NCI-H2029 treated with DMSO at 0.1 percent for 48 hours (cell line): ENCODE measurements at places on chromosomes 5 and 9.

- no peak for DNase-seq
Observed at GRCh38 chr9:25573281-25573680, 105.0 kb downstream of the TUSC1 start.

- DNase-seq = no peak
Observed at GRCh38 chr5:72470826-72471225, 36.4 kb downstream of the ZNF366 start.

- no peak for DNase-seq
Observed at GRCh38 chr9:734831-735511, 106.5 kb upstream of the DMRT1 start.

DNA sequence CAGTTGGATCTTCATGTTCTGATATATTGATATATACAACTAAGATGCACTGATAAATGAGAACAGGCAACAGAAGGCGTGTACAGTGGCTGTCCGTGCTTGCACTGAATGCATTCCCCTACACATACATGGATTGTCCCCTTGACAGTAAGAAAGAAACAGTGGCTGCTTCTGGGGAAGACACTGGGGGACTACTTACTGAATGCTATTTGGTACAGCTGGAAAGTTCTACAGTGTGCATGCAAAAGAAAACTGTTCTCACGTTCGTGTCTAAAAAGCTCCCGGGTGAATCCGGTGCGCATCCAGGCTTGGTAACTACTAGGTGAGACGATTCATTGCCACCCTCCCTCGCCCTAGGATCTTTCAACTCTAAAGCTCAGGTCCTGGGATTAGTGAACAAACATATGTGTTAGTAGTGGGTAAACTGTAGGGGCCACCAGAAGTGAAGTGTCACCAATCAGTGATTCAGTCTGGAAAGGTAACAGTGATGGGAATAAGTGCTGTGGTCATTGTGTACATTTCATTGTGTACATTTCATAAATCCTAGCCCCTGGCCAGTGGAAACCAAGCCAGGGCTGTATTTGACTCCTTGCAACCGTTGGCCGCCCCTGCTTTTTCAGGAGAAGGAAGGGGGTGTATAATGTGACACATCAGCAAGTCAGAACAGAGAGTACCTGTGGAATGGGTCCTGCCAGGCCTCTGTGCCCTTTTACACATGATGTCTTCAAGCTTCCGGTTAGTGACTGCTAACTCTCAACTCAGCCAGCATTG lies 46.3 kb upstream of the BOD1 start:
- DNase-seq = no peak

- no peak for DNase-seq
Observed at GRCh38 chr5:168637281-168637680, 58.1 kb upstream of the PANK3 start.

DNA sequence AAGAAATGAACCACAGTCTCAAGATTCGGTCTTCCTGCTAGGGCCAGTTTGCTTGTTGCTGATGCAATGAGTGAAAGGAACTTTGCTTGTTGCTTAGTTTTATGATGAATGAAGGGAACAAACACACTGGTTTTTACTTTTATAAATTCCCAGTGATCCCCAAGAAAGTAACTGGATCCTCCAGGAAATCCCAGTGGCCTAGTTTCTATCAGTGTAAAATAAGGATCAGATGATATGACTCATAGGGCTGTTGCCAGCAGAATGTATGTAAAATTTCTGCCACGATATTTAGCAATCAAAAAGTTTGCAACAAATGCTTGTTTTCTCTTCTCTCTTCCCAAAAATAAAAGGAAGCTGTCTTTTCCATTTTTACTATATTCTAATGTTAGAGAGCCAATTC lies 160.1 kb upstream of the CDKN2B start:
- no peak for DNase-seq

- no peak for DNase-seq
Observed at GRCh38 chr9:69179037-69179436, 5.0 kb downstream of the TJP2 start.

DNA sequence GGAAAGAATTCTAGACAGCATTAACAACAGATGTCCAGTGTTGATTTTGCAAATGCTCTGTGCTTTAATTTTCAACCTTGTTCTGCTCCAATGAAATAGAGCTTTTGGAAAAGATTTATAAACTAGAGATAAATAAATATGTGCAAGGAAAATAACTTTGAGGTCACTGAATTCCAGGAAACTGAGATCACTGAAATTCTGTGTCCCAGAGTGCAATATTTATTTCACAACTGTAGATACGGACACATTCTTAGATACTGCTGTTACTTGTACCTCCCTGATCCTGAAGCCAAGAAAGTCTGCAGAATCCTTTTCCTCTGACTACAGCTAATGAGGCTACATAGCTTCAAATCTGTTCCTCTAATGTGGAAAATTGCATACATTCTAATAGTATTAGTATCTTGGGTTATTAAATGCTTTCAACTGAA lies 222.9 kb downstream of the DOCK8 start:
- DNase-seq = no peak

- no peak for DNase-seq
Observed at GRCh38 chr5:174751154-174752000, 27.0 kb downstream of the MSX2 start.

GRCh38 chr5:30347858-30348257 lies 845.6 kb upstream of the CDH6 start:
- DNase-seq = no peak

GRCh38 chr9:96441798-96442445 lies 8.0 kb upstream of the HABP4 start:
- peak; percentile 69 for DNase-seq

- no peak for DNase-seq
Observed at GRCh38 chr5:55258339-55258738, 24.9 kb upstream of the CCNO start.

- no peak for DNase-seq
Observed at GRCh38 chr5:76728965-76729364, 13.0 kb downstream of the F2R start.

DNA sequence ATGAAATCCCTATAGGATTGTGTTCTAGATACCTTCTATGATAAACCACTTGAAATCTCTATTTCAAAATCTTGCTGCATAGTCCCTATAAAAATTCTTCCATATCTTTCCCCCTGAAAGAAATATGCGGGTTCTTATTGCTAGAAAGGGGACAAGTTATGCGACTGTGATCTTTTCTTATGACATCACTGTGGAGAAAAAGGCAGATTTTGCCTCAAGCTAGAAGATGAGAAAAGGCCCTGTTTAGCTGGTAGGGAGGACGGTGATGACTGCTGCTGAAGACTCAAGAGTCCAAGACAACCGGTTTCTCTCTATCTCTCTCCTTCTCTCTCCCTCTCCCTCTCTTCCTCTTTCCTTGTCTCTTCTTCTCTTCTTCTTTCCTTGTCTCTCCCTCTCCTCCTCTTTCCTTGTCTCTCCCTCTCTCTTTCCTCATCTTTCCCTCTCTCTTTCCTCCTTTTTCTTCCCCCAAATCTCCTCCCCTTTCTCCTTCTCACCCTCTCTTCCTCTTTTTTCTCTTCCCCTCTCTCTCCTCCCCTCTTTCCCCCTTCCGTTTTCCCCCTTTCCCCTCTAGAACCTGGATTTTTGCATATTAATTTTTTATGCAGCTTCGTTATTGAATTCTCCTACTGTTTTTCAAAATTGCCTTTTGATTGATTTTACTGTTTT lies 5.3 kb downstream of the OR2S2 start:
- DNase-seq = no peak

GRCh38 chr9:980640-981039 lies 4.2 kb downstream of the DMRT3 start:
- no peak for DNase-seq

- DNase-seq = no peak
Observed at GRCh38 chr5:33364406-33364805, 76.4 kb upstream of the TARS1 start.

- no peak for DNase-seq
Observed at GRCh38 chr9:20729523-20729922, 45.5 kb downstream of the FOCAD start.
